ENCODE measurements at places on chromosomes 13 and 19.

DNA sequence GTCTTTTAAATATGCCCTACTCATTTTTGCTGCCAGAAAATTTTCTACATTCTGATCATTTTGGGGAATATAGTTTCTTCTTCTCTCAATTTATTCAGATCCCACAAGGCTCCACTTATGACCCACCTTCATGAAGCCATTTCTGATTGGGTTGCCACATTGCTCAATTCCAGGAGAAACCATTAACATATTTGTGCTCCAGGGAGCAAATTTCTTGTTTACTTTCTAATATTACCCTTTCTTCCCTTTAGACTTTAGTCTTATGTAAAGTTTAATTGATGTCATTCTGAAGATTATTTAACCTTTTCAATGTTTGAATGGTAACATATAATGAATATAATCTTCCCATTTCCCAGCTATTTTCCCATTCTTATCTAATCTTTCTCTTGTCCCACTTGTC is 331.8 kb downstream of the ITGBL1 start:
- DNase-seq, result no peak

GRCh38 chr19:13794398-13794756 is 866 bp upstream of the ZSWIM4 start:
- peak; percentile 39 for DNase-seq

DNA sequence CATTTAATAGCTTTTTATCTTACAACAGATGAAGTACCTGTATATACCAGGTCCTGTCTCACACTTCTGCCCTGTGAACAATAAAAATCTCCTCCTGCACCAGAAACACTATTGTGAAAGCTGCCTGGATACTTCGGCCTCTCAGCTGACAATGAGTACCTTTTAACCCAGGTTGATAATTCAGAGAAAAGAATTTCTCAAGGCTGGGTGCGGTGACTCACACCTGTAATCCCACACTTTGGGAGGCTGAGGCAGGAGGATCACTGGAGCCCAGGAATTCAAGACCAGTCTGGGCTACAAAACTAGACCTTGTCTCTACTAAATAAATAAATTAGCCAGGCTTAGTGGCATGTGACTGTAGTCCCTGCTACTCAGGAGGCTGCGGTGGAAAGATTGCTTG is 65.3 kb upstream of the TM9SF2 start:
- DNase-seq, result no peak

GRCh38 chr13:95749545-95749944 is 72.6 kb downstream of the DNAJC3 start:
- DNase-seq, result no peak

DNA sequence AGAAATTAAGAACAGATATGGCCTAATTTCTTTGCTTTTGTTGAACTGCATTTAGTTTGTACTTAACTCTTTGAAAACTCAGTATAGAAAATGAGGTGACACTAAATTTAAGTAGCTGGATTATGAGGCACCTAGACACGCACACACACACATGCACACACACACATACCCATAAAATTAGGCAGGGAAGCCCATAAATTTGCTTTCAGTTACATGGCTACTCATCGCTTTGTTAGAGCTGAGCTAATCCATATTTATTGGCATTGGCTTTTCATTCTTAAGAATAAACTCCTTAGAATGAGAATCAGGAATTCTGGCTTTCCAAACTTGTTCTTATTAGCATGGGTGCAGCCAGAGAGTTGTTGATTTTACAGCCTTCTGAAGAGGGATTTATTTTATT is 61.7 kb upstream of the MBNL2 start:
- DNase-seq, result no peak

DNA sequence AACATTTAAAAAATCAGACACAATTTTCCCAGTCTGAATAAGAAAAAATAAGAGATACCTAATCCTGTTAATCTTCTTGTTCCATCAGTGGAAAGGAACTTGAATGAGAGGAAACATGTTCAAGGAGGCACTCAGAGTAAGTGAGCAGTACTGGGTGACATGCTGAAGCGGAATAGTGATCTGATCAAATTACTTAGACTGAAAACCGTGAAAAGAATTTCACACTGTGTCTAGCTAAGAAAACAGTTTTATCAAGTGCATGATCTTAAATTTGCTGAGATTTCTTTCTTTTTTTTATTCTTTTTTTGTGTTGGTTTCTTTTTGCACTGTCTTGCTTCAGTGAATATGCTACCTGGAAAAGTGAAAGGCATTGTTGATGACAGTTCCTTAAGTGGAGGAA is 249.5 kb upstream of the SLC10A2 start:
- DNase-seq, result no peak

GRCh38 chr13:52004511-52005170 is 6.6 kb downstream of the ATP7B start:
- no peak for DNase-seq

DNA sequence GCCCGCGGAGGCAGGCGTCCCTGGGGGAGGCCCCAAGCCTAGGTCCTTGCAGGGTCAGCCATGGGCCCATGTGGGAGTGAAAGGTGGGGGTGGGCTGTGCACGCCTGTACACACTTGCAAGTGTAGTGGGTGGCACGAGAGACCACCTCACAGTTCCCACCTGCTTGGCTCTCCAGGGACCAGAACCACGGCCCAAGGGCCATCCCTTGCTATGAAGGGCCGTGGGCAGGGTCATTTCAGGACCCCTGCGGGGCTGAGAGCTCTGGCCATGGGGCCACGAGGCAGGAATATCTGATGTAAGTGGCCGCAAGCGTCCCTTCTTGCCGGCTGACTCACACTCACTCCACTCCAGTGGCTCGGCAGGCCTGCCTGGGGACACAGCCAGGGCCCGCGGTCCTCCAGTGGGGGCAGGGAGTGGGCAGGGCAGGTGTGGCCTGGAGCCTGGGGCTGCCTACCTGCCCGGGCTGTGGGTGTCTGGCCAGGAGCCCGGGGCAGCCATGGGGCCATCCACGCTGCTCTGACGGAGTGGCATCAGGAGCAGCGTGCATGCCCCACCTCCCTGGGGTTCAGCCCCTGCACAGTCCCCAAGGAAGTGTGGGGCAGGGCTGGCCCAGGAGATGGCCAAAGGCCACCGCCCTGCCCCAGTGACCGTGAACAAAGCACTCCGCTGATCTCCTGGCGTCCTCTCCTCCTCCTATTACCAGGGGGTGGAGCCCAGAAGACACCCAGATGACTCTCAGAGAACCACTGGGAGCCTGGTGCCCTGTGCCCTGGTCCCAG is 8.6 kb upstream of the MKNK2 start:
- DNase-seq, result no peak

- no peak for DNase-seq
These were observed 428.1 kb upstream of the DACH1 start for GRCh38 chr13:72295153-72295552.
